ENCODE measurements at places on chromosomes 5 and 9.

DNA sequence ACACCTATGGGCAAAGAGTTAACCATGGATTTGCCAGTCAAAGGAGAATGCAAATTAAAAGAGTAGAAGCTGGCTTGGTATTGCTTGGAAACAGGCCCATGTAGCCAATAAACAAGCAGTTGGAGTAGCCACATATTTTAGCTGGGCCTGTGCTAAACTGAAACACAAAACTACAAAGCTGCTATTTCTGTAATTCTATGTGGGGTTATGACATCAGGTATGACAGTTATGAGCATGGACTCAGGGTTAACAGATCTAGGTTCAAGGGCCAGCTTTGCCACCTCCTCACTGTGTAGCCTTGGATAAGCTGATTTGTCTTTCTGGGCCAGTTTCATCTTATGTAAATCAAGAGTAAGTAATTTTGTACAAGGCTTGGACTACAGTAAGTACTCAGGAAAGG, 142.7 kb downstream of the PIP5K1B start:
- no peak for DNase-seq

GRCh38 chr5:39138892-39139291, 64.7 kb upstream of the RICTOR start:
- no peak for DNase-seq

- DNase-seq: no peak
These were observed 57.0 kb upstream of the GRAMD2B start for GRCh38 chr5:126366199-126366560.

GRCh38 chr9:91773156-91773555, 176.9 kb downstream of the ROR2 start:
- DNase-seq: no peak
